ENCODE measurements at places on chromosomes 12 and 14. TPM values are rescaled to one million over a fixed set of nuclear protein-coding genes. Genes with fewer than 3 reads are reported as not detected.

DNA sequence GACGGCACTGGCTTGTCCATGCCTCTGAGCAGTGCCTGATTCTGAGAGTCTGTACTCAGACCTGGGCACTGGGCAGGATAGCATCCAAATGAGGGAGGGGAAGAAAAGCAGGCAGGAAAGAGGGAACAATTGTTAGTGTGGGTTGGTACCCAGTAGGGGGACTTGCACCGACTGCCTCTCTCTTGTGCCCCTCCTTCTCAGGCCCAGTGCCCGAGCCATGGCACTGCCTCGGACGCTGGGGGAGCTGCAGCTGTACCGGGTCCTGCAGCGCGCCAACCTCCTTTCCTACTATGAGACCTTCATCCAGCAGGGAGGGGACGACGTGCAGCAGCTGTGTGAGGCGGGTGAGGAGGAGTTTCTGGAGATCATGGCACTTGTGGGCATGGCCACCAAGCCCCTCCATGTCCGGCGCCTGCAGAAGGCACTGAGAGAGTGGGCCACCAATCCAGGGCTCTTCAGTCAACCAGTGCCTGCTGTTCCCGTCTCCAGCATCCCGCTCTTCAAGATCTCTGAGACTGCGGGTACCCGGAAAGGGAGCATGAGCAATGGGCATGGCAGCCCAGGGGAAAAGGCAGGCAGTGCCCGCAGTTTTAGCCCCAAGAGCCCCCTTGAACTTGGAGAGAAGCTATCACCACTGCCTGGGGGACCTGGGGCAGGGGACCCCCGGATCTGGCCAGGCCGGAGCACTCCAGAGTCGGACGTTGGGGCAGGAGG, 2.2 kb downstream of the NAB2 start:
- DNase-seq: no peak

DNA sequence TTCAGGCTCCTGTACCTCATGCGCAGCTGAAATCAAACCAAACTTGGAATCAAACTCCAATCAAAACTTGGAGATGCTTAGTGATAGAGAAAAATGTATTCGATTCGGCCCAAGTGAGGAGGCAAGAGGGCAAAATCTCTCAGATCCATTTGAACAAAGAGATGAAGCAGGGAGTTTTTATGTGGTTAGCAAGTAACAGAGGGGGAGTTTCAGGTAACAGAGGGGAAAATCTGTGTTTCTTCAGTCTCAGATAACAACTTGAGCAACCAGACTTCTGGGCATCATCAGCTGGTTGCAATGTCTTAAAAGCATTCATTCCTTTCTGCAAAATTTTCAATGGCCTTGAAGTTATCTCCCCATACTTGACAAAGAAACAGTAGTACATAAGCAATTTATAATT, 245.1 kb upstream of the AVPR1A start:
- DNase-seq: no peak

DNA sequence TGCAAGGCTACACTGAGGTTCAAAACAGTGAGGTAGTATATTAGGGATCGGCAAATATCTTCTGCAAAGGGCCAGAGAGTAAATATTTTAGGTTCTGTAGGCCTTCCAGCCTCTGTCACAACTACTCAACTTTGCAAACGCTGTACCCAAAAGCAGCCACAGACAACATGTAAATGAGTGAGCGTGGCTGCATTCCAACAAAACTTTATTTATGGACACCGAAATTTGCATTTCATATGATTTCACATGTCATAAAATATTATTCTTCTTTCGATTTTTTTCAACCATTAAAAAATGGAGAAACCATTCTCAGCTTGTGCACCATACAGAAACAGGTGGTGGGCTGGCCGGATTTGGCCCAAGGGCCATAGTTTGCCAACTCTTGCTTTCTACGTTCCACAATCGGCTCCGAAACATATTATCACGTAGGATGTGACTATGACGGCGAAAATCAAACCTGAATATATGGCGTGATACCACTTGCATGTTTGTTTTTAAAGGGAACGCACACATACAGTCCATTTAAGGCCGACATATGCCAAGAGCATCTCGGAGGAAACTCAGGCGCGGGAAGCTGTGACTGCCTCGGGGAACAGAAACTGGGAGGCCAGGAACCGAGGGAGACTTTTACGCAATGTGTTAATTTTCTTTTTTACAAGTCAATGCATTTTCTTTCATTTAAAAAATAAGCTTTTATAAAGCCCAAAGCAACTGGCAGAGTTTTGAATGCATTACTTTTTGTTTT, 7.1 kb downstream of the NCOR2 start:
- DNase-seq: no peak

GRCh38 chr14:23589606-23590005, 11.0 kb upstream of the JPH4 start:
- no peak for DNase-seq

DNA sequence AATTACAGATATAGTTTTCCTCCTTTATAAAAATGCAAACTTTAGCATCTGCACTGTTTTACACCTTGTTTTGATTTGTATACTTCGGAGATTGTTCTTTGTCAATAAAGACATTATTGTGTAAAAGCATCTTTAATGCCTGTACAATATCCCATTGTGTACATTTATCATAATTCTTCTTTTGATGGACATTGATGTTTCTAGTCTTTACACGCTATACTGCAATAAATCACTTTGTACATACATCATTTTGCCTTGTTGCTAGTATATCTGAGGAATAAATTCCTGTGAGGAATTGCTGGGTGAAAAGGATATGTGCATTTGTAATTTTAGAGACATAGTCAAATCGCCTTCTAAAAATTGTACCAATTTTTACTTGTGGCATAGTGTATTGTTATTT, 30.4 kb downstream of the WDR20 start:
- DNase-seq: no peak

GRCh38 chr14:51182131-51182565, 57.9 kb upstream of the TMX1 start:
- DNase-seq: peak; percentile 85

GRCh38 chr12:58930770-58931324, 10.5 kb upstream of the LRIG3 start:
- no peak for DNase-seq

GRCh38 chr12:66603461-66603860, 75.4 kb downstream of the GRIP1 start:
- no peak for DNase-seq

DNA sequence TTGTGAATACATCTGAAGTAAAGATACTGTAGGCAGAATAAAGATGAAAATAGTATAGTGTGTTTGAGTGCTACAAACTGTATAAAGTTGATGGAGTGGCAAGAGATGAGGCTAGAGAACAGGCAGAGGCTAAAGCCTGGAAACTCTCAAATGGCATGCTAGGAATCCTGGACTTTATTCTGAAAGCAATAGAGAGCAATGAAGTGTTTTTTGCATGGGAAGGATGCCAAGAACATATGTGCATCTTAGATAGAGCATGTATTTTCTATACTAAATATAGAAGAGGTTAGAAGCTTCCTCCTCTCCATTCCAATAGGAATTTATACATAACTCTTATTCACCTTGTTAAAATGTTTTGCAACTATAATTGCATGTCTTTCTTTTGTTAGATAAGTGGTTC, 86.3 kb upstream of the TMTC2 start:
- no peak for DNase-seq

GRCh38 chr14:100224229-100224866, 14.6 kb upstream of the YY1 start:
- DNase-seq: no peak

DNA sequence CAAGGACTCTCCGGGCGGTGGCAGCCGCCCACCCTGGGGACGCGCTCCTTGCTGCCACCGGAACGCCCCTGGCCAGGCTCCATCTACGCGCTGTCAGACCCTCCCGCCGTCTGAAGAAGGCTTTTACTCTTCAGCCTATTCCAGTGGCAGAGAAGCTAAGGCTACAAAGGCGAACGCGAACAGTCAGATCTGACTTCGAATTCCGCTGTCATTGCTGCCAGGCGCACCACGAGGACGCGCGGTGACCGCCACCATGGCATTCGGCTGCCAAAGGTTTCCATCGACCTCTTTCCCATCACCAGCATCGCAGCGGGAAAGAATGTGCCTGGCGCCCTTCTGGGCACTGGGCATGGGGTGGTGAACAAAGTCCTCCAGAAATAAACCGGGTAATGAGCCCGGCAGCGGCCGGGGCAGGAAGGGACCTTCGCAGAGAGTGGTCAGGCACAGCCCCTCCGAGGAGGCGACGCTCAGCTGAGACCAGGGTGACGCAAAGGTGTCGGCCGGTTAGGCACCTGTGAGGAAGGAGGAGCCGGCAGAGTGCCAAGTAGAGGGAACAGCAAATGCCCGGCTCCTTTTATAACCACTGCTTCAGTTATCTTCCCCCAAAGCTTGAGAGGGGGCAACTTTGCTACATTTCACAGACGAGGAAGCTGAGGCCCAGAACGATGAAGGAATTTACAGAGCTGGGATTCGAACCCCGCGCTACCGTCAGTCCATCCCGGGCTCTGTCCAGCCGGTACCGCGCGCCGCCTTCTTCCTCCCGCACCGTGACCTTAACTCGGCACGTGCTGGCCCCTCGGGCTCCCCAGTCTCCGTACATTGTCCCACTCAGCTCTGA, 1.9 kb upstream of the RFX4 start:
- DNase-seq: no peak

DNA sequence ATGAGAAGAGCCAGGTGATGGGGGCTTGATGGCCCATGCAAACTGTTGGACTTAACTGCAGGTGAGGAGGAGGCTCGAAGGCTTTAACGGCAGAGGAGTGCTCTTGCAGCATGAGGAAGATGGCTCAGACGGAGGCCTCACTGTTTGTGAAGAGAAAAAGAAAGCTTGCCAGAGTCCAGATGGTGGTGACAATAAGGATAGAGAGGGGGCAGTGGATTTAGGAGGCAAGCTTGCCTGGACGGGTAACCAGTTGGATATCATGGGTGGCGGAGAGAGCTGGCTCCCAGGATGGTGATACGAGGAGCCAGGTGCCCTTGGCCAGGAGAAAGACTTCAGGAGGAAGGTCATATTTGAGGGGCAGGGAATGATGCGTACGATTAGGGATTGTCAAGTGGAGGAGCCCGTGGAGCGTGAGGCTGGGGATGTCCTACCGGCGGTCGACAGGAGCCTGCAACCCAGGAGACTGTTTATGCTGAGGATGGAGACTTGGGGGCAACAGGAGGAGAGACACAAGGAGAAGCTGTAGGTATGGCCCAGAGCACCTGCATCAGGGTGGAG, 71.8 kb downstream of the CACNA1C start:
- DNase-seq: no peak

DNA sequence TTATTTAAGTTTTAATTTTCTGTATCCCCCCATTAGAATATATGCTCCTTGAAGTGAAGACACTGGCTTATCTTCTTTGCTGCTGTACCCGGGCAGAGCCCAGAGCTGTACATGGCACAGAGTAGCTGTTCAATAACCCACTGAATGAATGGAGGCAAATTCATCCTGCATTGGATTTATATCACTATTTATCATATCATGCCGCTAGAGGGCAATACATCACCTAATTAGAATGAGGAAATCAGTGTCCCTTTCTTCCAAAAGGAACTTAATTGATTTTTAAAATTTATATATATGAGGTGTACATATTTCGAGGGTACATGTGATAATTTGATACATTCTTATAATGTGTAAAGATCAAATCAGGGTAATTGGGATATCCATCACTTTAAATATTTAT, 89.2 kb upstream of the TMEM260 start:
- DNase-seq: peak; percentile 46

DNA sequence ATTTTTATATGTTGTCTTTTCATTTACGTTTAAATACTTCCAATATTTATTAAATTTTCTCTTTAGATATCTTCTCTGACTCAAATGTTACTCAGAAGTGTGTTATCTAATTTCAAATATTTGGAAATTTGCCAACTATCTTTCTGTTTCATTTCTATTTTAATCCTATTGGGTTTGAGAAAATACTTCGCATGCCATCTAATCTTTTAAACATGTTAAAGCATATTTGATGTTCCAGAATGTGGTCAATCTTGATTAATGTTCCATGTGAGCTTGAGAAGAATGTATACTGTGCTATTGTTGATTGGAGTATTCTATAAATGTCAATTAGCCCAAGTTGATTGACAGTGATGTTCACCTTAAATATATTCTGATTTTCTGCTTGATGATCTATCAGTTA, 11.9 kb upstream of the DCN start:
- DNase-seq: no peak

- no peak for DNase-seq
Measured at GRCh38 chr12:54016478-54016964, 7.7 kb downstream of the HOXC8 start.

- no peak for DNase-seq
Measured at GRCh38 chr14:64734990-64735389, 30.8 kb downstream of the PLEKHG3 start.

DNA sequence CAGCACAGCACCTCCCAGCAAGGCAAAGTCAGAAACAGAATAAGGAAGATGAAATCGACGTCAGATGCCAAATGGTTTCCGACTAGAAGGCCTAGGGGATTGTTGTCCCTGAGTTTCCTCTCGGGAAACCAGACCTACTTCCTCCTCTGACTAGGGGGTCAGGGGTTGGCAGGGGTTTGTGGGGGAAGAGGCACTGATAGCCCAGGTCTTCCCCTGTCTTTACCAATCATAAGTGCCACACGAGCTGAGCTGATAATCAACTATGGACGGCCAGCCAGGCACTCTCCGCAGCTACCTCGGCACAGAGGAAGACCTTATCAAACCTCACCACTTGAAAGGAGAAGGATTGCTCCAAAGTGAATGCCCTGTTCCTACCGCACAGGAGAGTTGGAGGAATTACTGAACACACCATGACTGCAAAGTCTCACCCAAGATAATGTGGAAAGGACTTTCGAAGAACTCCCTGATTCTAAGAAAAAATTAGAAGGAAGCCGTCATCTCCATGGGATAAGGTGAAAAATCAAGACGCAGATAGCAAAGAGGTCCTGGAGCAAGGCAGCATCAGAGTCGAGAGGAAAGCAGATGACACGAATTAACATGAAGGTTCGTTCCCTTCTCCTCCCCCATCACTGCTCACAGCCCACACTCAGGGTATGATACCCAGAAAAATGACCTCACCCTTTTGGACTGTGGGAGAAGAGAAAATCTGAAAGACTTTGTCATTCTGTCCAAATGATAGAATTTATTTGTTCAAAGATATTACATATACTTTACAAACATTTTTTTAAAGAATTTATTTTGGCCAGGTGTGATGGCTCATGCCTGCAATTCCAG, 77.7 kb upstream of the MED13L start:
- DNase-seq: no peak

GRCh38 chr12:124538194-124539082, 29.0 kb downstream of the NCOR2 start:
- no peak for DNase-seq

Gene TROAP
- 9.6 TPM for total RNA-seq

Gene PACS2
- 30.3 TPM for total RNA-seq

Gene CIDEB
- total RNA-seq: 2.4 TPM

Gene KLRC4
- not detected for total RNA-seq

Gene ASB2
- total RNA-seq: not detected

Gene KRT82
- total RNA-seq: not detected

Gene KLRK1
- total RNA-seq: not detected

Gene MAP3K9
- total RNA-seq: under 0.01 TPM

Gene KRT77
- total RNA-seq: not detected

Gene KRT75
- total RNA-seq: not detected

Gene PTPRR
- under 0.01 TPM for total RNA-seq

Data from dermis microvascular lymphatic vessel endothelial cell (primary cell).